ENCODE measurements at places on chromosomes 11 and 22.

DNA sequence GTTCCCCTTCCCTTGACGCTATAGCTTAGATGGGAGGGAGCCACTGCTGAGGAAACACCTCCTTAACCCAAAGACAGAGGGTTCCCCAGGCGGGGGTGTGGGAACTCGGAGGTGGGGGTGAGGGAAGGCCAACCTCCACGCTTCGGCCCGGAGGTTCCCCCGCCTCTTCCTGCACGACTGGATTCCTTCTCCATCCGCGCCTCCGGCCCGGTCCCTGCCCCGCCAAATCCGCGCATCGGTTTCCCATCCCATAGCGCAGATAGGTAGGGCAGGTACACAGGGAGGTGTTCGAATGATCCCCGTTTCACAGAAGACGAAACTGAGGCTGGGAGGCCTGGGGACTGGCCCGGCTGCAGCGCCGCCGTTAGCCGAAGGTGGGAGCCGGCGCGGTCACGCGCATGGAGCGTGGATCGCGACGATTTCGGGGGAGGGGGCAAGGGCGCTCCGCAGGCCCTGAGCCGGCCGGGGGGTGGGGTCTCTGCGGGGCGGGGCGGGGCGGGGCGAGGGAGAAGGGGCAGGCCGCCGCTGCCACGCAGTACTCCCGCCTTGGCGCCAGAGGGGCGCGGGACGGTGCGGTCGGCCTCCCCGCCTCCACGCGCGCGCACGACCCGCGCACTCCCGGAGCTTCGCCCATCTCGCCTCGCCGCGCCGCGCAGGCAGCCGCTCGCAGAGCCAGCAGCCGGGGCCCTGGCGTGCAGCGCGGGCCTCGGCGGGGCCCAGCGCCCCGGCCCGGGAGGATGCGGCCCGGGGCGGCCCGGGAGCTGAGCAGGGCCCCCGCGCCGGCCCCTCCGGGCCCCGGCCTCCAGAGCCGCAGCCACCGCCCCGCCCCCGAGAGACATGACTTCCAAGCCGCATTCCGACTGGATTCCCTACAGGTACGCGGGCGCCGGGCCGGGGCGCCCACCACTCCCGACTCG, at the start of gene TUB:
Gene TUB (plus strand): TSS at position 538 of the 917 bp plus-strand sequence. CDS start 300 bp downstream, at position 838.
- ATAC-seq, result peak; percentile 58

DNA sequence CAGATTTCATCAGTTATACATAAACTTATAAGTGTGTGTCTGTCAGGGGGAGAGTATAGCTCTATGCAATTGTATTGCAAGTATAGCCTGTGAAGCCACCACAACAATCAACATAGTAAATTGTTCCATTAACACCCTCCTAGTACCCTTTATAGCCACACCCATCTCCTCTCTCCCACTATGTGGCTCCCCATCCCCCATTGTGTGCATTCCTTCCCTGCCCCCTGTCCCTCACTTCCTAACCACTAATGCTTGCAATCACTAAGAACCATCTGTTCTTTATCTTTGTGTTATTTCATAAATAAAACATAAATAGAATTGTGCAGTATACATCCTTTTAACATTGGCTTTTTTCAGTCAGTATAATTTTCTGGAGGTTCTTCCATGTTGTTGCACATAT, 83.1 kb upstream of the SLC5A12 start:
- no peak for ATAC-seq

GRCh38 chr11:35873721-35874120, 70.1 kb upstream of the LDLRAD3 start:
- ATAC-seq, result no peak

DNA sequence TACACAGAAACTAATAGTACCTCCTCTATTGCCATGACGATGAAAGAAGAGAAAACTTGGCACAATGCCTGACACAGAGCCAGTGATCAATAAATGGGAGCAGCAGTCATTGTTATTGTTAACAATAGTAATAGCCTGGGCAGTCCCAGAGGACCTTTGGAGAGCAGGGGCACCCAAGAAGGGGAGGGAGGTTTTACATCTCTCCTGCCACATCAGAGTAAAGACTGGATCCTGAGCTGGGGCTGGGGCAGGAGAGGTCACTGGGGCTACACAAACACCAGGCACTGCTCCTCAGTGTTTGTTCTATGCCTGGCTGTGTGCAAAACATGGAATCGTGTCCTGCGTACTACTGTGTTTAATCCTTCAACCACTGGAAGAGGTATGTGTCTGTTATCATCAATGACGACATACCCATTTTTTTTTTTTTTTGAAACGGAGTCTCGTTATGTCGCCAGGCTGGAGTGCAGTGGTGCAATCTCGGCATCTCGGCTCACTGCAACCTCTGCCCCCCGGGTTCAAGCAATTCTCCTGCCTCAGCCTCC, 25.0 kb upstream of the CREB3L1 start:
- ATAC-seq, result no peak

GRCh38 chr11:101336858-101337257, 207.2 kb upstream of the PGR start:
- ATAC-seq, result no peak

GRCh38 chr11:23313001-23313400, 452.7 kb upstream of the CCDC179 start:
- no peak for ATAC-seq

Data from gastroesophageal sphincter (tissue), 4 donors.